ENCODE measurements at places on chromosomes 2 and 18. TPM values are rescaled to one million over a fixed set of nuclear protein-coding genes. Genes with fewer than 3 reads are reported as not detected.

MRO gene
- polyA plus RNA-seq = 3.0 TPM

- no peak for DNase-seq
These were observed 73.4 kb downstream of the DTNA start for GRCh38 chr18:34783501-34783900.

DNA sequence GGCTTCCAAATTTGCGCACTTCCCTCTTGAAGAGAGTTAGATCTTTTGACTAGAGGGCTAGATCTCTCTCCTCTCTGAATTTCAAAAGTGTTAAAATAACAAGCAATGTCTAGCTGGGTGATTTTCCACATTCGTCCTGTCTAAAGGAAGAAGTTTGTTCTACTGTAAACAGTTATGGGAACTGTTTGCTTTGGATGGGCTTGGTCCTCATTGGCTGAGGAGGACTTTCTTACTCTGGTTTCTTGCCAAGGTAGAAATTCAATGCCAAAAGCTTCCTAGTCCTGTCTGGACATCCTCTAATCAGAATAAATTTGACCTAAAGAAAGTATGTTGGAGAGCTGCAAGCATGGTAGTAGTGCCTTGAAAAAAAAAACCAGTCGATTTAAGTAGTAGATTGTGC is 47.4 kb upstream of the RAPH1 start:
- DNase-seq = no peak

DNA sequence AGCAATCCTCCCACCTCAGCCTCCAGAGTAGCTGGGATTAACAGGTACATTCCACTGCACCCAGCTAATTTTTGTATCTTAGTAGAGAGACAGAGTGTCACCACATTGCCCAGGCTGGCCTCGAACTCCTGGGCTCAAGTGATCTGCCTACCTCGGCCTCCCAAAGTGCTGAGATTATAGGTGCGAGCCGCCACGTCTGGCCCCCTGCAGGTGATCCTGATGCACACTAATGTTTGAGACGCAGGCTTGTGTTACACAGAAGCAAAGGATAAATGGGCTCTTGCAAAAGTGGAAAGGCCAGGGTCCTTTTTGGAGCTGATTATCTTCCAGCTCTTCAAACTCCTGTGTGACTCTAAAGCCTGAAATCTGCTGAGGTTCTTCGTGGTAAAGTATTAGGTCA is 84.2 kb downstream of the TGFA start:
- no peak for DNase-seq

GRCh38 chr2:65914244-65914786 is 481.9 kb upstream of the SPRED2 start:
- DNase-seq = no peak

Data from right renal cortex interstitium (tissue), 3 donors.